ENCODE measurements at places on chromosomes 1 and 21.

DNA sequence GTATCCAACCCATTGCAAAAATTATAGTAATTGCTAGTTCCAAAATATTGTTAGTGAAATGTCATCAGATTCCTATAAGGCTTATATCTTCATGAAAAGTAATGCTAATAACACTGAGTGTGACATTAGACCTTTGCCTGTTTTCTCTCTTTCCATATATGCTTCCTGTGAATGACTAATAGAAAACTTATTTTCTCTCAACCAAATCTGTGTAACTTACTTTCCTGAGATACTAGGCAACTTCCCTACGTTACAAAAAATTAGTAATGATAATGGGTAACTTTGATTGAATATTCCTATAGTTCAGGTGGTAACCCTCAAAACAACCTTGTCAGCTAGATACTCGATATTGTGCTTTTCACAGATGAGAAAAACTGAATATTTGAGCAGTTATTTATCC is 124.2 kb upstream of the HNRNPU start:
- DNase-seq = no peak

- DNase-seq = no peak
Observed at GRCh38 chr1:54490361-54491248, 57.4 kb upstream of the ACOT11 start.

- DNase-seq = no peak
Observed at GRCh38 chr1:247274605-247275256, 18.9 kb downstream of the VN1R5 start.

DNA sequence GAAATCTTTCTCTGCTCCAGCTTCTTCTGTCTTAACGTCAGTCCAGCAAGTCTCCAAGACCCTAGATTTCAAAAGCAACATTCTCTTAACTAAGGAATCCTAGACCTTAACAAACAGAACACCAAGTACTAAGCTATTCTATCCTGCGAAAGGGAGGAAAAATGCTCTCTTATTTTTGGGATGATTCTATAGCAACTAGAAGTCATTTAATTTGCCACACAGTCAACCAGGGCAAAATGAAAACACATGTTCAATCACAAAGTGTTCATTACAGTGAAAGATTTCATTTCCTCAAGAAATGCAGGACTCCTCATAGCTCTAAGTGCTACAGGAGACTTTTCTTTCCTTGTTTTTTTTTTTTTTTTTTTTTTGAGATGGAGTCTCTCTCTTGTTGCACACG is 36.2 kb upstream of the DOCK7 start:
- no peak for DNase-seq

DNA sequence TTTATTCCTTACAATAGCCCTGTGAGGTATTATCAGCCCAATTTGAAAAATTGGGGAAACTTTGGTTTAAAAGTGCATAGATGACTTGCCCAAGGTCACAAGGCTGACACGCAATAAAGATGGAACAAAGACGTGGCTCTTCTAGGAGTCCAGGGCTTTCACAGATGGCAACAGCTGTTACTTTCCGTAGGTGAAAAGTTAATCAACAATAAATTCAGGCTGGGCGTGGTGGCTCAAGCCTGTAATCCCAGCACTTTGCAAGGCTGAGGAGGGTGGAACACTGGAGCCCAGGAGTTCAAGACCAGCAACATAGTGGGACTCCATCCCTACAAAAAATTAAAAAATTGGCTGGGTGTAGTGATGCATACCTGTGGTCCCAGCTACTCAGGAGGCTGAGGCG is 87.8 kb upstream of the ATF3 start:
- DNase-seq = no peak

GRCh38 chr1:247293047-247293446 is 37.2 kb downstream of the VN1R5 start:
- no peak for DNase-seq

DNA sequence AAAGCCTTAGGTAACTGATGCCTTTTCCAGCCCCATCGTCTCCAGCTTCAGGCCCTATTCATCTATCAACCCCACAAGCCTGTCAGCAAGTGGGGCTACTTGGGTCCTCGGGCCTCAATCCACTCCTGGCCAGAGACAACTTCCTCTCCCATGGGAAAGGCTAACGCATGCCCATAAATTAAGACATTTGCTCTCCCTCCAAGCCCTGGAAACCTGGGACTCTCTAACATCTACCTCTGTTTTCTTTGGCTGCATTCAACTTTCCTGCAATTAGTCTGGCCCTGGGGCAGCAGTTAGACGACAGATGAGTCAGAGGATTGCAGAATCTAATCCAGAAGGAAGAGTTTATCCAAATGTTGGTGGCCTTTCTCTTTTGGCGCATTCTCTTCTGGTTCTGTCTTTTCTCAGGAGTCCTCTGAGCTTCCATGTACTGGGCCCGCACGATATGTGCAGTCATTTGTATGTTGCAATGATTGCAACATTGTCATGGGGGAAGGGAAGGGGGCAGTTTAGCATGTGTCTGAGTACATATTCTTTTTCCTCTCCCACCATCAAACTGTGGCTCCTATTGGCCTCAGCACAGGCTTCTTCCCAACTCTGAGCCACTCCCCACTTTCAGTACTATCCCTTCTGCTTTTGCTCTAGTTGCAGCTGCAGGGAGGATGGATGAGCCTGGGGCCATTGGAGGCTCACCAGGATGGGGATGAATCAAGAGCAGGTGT is 54.4 kb downstream of the NAV1 start:
- DNase-seq = no peak

GRCh38 chr1:81121306-81121705 is 679.4 kb upstream of the ADGRL2 start:
- DNase-seq = no peak

DNA sequence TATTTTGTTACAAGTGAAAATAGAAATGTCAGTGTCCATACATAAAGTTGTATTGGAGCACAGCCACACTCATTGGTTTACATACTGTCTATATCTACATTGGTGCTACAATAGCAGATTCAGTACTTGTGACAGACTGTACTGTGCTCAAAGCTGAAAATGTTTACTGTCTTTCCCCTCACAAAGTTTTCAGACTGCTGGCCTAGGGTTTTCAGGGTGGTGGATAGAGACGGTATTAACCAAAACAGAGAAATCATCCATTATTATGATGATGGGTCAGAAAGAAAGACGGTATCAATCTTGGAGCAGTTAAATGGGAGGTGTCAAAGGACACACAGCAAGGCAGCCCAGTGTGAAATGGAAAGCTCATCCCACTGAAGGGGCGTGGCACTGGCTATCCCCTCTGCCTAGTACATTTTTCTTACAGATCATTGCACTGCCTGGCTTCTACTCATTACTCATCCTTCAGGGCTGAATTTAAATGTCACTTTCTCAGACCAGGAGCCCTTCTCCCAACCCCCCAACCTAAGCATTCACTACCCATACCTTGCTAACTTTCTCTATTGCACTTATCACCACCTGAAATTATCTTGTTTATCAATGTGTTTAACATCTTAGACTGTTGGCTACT is 10.2 kb downstream of the JAK1 start:
- DNase-seq = no peak

GRCh38 chr21:15483138-15483780 is 246.5 kb upstream of the USP25 start:
- peak; percentile 65 for DNase-seq

- DNase-seq = no peak
Observed at GRCh38 chr1:228414511-228415211, 2.0 kb downstream of the TRIM17 start.

DNA sequence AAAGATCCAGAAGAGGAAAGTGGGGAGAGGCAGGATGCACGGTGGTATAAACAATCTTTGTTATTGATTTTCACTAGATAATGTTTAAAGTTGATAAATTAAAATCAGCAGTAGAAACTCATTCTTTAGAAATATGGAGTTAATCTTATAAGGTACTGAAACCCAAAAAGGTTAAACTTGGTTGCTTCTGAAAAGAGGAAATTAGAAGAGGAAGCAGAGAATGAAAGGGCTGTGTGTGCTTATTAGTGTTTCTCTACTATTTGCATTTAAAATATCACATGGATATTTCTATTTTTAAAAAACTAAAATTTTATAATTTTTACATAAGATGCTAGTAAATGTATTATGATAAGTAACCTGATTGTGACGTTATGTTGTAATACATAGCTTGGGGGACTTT is 24.4 kb downstream of the C1orf141 start:
- DNase-seq = no peak

GRCh38 chr1:177558372-177558771 is 387.6 kb downstream of the BRINP2 start:
- no peak for DNase-seq

GRCh38 chr1:43835082-43836021 is 98.2 kb upstream of the ARTN start:
- no peak for DNase-seq

- no peak for DNase-seq
Observed at GRCh38 chr1:93502571-93502970, 54.7 kb downstream of the FNBP1L start.

DNA sequence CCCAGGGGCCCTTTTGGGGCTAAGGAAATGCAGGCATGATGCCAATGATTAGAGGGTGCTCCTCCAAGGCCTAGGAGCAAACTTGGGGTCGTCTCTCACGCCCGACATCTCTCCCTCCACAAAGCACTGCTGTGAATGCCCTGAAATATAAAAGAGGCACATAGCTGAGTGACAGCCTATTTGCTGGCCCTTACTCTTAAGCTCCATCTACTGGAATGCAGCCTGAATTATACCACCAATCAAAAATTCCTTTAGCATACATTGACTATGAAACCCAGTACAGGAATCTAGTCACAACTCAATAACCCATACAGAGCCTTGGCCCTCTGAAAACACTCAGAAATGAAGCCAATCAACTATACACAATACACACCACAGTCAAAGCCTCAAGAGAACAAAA is 105.5 kb downstream of the LRIG2 start:
- no peak for DNase-seq

DNA sequence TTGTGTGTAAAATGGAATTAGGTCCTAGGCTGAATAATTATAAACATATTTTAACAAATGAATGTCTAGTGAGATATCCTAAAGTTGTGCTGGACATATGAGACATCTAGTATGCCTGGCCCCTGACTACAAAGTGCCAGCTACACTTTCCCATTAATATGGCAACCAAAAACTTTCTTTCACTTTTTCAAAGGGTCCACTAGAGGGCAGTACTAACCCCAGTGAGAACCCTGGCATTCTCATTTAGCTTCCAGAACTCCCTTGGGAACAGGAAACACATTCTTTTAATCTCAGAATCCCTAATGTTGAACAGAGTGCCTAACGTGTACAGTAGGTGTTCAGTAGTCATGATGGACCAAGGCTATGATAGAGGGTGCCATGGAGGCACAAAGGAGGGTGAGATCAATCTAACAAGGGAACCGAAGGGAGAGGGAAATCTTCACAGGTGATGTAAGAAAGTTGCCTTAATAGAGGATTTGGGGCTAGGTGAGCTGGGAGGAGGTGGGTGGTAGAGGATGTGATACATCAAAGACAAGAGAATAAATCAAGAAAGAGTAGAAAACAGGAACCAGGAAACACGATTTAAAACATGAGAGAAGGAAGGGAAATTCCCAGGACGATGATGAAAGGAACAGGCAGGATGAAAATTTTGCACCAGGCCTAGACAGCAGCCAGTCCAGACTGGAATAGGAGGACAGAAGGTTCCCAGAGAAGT is 41.6 kb downstream of the NSL1 start:
- no peak for DNase-seq

- DNase-seq = no peak
Observed at GRCh38 chr1:118047006-118047649, 117.6 kb downstream of the WDR3 start.

- DNase-seq = no peak
Observed at GRCh38 chr1:154970631-154971340, at the start of gene SHC1. TSS of gene SHC1 (minus strand) at chr1:154970747. CDS start at chr1:154970526, 221 bp downstream.

DNA sequence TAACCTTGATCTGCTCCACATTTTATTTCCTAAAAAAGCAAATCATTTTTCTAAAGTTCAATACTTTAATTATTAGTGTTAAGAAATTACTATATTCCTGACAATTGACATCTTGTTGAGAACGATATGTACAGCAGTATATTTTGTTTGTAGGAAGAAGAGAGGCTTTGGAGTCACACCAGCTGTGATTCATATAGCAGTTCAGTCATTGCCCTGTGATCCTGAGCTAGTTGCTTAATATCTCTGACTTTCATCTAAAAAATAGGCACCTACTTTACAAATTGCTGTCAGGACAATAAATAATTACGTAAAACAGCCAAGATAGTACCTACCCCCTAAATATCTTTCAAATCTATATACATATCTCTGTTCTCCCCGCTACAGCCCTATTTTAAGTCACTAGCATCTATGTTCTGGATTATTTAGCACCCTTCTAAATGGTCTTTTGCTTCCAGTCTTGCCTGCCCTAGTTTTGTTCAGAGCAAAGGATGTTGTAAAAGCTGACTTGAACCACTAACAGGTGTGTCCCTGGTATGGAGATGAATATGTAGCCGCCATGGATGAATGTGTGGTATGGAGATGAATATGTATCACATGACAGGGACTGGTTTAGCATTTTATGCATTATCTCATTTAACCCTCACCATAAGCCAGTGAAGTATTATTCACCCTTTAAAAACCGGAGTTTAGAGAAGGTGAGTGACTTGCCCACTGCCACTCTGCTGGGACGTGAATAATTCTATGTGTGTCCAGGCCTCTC is 42.2 kb downstream of the RNF220 start:
- no peak for DNase-seq

- no peak for DNase-seq
Observed at GRCh38 chr1:2314273-2314802, 77.0 kb downstream of the MORN1 start.

DNA sequence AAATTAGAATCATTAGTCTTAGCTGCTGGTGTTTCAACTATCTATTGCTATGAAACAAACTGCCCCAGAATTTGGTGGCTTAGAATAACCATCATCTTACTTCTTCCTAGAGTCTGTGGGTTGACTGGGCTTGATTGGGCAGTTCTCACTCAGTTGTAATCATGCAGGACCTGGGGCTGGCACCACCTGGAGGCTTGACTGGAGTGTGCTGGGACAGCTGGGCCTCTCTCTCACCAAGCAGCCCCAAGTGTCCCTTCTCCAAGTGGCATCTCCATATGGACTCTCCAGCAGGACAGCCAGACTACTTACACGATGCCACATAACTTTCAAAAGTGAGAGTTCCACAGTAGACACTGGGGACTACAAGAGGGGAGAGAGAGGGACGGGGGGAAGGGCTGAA is 140.3 kb upstream of the ATP1B1 start:
- DNase-seq = no peak

DNA sequence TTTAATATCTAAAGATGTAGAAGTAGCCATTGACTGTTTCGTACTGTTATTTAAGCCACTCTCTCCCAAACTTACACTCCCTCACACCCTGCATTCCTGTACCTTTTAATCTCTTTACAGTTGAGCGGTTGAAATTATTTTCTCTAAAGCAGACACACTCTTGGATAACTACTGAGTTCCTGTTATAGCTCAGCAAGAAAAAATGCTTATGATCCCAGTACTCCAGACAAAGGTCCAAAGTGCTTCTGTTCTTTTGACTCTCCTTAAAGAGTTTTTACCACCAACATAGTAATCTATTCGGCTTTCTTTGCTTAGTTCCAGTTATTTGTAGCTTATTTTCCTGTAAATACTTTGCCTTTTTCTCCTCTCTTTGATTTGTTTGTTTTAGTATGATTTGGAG is 100.1 kb downstream of the ATF6 start:
- no peak for DNase-seq

GRCh38 chr1:24745711-24746413 is 615 bp downstream of the CLIC4 start:
- no peak for DNase-seq

Measured in stimulated activated CD8-positive, alpha-beta memory T cell treated with anti-CD3 and anti-CD28 coated beads, Interleukin-12 subunit alpha, Interleukin-12 subunit beta, amount 100 ng/mL, for 1 hour (primary cell).